ENCODE measurements at places on chromosomes 7 and 10.

DNA sequence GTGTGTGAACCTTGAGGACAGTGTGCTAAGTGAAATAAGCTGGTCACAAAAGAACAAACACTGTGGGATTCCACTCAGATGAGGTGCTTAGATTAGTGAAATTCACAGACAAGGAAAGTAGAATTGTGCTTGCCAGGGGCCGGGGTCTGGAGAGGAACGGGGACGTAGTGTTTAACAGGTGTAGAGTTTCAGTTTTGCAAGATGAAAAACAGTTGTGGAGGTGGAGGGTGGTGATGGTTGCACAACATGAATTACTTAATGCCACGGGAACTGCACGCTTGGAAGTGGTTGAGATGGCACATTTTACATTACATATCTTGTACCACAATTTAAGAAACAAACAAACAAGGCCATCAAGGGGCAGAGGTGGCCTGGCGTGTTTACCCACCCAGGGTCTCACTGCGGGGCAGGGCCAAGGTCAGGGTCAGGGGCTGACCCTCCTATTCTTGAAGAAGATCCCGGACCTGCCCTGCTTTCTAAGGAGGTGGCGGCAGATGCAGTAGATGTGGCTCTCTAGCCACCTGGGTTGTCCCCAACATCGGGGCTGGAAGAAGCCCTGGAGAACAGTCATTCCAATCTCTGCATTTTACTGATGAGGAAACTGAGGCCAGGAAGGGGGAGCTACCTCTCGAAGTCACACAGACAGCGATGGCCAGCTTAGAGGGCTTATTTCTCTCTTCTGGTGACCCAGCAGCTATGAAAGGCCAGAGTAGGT lies 91.5 kb upstream of the LRRC4 start:
- no peak for DNase-seq

DNA sequence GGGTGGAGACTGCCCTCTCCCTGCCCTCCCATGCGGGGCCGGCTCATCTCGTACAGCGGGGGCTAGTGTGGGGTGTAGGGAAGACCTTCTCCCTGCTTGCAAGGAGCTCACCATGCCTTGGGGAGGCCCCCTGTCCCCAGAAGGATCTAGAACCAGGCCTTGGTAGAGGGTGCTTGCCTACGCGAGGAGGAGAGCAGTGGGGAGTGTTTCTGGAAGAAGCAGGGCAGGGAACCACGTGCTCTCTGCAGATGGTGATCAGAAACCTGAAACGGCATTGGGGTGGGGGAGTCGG lies 2.7 kb downstream of the MAFK start:
- DNase-seq = no peak

- no peak for DNase-seq
Measured at GRCh38 chr10:131242007-131242406, 69.5 kb downstream of the TCERG1L start.

GRCh38 chr10:18504161-18504560 lies 147.2 kb downstream of the NSUN6 start:
- no peak for DNase-seq

- no peak for DNase-seq
Measured at GRCh38 chr7:42567051-42567450, 330.0 kb upstream of the GLI3 start.

GRCh38 chr10:36717118-36717517 lies 408.3 kb upstream of the ANKRD30A start:
- no peak for DNase-seq

- DNase-seq = no peak
Measured at GRCh38 chr10:71711052-71711623, 8.4 kb downstream of the C10orf105 start.

- no peak for DNase-seq
Measured at GRCh38 chr10:118062798-118063238, 16.1 kb upstream of the RAB11FIP2 start.

DNA sequence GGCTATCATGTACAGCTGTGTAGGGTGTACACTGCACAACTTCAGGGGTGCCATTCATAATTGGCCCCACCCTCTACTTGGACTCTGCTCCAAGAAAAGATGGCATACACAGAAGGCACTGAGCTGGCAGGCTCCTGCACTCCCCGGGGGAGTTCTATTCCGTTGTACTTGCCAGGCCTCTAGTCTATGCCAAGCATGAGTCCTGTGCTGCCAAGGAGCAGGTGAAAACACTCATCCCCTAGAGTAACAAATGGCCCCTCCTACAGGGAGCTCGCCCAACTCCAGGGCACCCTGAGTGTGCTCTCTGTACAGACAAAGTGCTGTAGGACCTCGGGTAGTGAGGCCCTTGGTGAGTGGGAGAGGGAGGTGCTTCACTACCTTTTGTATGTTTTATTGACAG lies 127.2 kb downstream of the SLIT1 start:
- no peak for DNase-seq

DNA sequence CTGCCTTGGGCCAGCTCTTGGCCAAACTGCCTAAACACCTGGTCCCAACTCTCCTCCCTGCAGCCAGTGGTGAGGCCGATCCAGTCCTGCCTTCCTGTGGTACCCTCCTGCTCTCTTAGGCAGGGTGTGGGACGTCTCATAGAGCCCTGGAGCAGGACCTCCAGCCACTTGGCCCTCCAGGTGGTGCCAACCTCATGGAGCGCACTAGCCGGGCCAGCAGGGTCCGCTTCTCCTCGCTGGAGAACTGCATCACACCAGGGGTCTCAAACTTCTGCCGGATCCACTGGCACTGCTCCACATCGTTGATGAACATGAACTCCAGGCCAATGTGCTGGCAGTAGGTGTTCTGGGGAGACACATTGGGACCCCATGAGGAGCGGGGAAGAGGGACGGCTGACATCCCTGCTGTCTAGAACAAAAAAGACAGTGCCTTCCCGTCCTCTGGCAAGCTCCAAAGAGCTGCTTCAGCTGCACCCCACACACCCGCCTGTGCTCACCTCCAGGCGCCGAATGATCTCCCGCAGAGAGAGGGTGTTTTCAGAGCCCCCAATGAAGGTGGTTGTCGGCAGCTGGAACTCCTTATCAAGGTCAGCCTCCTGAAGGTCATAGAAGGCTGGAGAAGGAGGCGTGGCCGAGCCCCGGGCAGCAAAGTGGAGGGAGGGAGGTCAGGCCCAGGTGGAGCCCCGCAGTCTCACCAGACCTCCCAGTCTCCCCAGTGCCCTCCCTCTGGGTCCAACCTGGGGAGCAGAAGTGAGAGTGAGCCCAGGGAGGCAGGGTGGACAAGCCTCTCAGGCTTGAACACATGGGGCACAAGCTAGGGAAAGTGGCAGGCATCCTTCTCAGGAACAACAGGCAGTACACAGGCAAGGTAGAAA lies 10.2 kb downstream of the OGDHL start:
- DNase-seq = no peak

DNA sequence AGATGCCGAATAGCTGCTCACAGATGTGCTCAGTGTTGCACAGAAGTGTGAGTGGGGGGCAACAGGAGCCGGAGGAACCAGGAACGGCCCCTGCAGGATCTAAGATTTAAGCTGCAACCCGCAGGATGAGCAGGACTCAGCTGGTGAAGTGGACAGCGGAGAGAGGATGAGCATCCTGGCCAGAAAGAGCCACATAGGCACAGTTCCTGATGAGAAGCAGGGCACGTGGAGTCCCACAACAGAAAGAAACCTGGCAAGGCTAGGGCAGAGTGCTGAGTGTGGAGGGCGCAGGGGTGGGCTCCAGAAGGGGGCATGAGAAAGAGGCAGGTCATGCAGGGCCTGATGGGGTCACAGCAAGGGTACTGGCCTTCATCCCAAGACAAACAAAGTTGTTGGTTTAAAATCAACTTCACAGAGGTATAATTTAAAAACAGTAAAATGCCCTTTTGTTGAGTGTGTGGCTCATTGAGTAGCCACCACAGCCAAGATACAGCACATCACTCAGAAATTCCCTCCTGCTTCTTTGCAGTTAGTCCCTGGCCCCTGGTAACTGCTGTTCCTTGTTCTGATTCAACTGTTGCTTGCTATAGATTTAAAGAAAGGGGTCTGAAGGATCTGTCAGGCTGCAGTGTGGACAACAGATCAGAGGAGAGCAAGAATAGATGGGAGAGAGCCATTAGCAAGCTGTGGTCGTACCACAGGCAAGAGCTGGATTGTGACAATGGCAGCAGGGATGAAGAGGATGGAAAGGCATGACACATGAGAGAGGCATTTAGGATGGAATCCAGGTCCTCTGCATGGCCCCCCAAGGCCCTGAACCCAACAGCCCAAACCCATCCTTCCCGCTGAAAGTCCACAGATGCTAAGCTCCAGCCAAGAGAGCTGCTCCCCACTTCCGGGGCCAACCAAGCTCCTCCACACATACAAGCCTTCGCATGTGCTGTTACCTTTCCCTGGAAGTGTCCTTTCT lies 53.1 kb upstream of the OSBPL3 start:
- no peak for DNase-seq

DNA sequence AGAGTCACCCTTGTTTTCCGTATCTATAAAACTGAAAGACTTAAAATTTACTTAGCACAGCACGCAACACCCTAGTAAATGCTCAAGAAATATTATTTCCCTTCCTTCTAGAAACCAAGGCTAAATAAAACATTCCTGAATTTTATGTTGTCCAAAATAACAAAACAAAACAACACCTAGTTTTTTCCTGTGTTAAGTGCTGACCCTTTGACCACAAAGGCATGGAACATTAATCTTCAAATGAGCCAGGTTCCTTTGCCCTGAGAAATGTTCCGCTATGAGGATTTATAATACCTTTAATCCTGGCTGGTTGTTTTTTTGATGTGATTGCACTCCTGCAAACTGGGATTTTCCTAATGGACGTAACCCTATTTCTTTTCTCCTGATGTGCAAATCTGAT lies 29.0 kb upstream of the DGKI start:
- DNase-seq = no peak

DNA sequence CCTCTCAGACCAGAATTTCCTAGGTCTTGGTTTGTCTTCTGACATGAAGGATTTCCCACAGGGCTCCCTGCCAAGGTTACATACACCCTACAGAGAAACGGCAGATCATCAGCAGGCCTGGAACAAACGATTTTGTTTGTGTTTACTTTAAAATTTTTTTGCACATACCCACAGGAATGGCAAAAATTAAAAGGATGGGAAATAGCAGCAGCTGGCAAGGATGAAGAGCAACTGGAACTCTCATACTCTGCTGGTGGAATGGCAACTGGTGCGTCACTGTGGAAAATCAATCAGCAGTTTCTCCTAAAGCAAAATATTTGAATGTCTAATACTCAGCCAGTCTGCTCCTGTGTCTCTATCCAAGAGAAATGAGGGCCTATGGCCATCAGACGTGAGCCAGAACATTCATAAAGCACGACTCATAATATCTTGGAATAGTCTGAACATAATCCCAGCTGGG lies 6.5 kb downstream of the BAIAP2L1 start:
- DNase-seq = no peak

DNA sequence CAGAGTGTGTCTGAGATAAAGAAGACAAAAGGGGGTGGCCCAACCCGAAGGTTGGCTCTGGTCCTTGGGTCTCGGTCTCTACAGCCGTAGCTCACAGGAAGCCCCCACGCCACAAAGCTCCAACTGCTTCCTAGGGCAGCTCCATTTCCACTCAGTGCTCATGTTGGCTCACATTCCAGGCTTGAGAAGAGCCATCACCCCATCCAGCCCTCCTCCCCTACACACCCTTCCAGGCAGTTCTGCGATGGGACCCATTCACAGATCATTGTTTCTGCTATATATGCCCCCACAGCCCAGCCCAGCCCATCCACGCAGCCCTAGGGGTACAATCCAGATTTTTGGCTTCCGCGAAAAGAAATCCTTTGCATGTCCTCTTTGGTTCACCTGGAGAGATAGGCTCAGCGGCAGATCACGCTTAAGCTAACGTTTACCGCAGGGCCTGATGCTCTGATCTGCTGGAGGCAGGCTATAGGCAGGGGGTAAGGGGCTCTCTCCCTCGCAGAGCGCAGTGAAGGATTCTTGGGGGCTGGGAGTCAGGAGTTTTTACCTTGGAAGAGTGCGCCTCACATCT lies 6.2 kb upstream of the HOXA11 start:
- no peak for DNase-seq

DNA sequence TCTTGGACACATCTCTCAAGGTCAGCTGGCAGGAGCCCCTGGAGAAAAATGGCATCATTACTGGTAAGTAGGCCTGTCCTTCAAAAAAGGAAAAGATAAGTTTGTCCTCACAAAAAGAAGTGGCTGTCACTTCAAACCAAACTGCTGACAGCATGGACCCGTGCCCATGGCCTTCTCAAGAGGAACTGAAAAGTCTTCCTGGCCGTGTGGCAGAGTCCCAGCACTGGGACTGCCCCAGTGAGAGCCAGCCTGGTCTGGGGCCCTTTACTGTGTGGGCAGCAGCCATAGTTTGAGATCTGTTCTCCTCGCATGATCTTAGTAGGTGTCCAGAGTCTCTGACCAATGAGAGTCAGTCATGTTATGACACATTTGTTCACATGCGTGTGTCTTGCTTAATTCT lies 614.2 kb upstream of the FOXK1 start:
- no peak for DNase-seq

- no peak for DNase-seq
Measured at GRCh38 chr7:81676813-81677212, 93.0 kb downstream of the HGF start.

DNA sequence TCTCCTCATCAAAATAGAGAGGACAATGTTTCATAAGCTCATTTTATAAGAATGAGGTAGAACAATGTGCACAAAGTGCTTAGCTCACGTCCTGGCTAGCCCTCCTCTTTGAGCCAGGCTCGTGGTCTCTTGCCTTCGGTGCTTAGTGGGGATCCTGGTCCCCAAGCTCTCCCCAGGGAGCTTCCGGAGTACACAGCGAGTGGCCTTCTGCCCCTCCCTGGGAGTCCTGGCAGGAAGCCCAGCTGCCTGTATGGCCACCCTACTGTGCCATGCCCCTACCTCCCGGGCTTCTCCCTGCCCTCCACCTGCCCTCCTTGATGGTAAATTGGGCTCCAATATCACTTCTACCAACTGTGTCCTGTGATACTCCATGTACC lies 868 bp downstream of the MYO1G start:
- no peak for DNase-seq

DNA sequence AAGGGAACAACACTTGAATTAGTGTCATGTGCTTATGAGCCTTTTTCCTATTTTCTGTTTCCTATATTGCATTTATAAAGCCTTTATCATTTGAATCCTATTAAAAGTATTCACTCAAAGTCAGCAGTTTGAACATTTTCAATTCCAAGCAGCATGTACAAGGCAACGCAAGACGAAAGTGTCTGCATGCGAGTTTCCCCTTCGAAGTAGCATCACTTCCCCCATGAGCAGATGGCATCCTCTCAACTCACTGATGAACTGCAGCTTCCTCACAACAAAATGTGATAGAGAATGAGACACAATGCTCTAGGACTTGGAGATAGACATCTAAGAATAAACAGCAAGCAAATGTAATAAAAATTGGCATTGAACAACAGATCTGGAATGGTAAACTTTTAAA lies 270.7 kb downstream of the PRPF18 start:
- no peak for DNase-seq

Measured in CD4-positive, alpha-beta T cell treated with Interferon gamma for 1 hour (primary cell).